Stimulated activated CD4-positive, alpha-beta T cell treated with anti-CD3 and anti-CD28 coated beads, TNF-alpha, amount 100 ng/mL, for 1 hour (primary cell): ENCODE measurements at places on chromosomes 3 and 15.

DNA sequence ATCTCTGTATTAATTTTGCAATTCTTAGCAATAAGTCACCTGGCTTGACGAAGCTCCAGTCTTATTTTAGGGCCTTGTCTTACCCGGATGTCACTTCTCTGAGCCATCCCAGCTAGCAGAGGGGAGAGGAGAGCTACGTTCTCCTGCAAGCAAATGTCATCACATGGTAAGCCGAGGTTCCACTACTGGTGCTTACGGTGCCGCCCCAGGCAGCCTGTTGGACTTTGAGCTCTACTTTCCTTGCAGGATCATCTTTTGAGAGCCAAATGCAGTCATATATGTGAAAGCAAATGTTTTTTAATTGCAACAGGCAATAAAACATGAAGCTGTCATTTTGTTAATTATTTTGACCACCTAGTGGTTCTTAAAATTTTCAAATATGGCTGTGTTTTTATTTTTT is 140.9 kb downstream of the FAM43A start:
- DNase-seq, result no peak

DNA sequence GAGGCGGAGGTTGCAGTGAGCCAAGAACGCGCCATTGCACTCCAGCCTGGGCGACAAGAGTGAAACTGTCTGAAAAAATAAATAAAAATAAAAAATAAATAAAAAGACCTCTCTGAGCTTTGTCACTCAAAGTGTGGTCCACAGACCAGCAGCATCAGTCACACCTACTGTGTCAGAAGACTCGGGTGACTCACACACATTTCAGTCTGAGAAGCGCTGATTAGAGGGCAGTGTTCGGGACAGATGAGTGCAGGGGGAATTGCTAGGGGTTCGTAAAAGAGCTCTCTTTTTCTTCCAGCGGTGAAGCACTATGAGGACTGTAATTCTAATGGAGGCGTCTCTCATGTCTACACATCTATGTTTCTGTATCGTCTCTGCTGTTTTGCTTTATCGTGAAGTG is 5.7 kb downstream of the PODXL2 start:
- no peak for DNase-seq

- DNase-seq, result no peak
Measured at GRCh38 chr3:132966374-132966773, 71.8 kb upstream of the TMEM108 start.

- no peak for DNase-seq
Measured at GRCh38 chr3:170497207-170498095, 78.8 kb downstream of the CLDN11 start.

GRCh38 chr3:175741951-175742350 is 882.8 kb downstream of the NAALADL2 start:
- DNase-seq, result no peak

- no peak for DNase-seq
Measured at GRCh38 chr15:81108427-81108826, 25.6 kb upstream of the CFAP161 start.

DNA sequence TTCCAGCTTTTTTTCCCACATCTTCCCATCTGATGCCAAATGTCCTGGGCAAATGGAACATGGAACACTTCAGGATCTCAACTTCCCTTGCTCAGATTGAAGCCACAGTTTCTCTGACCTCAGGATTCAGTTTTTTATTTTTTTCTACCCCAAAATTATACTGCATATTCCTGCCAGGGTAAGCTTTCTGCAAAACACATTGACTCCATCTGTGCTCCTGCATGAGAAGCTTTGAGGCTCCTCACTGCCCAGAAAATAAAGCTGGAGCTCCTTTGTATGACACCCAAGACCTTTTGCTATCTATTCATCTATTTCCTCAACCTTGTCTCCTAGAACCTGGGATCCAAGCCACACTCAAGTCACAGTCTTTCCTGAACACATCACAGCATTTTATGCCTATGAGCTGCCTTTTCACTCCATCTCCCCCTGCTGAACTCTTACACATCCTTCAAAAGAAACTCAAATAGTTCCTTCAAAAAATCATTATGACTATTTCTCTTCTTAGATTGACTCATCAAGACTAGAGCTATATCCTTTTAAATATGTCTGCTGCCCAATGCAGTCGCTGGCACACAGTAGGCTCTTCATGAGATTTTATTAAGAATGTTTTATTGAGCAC is 57.4 kb upstream of the PSMD6 start:
- no peak for DNase-seq
